Stimulated activated naive CD8-positive, alpha-beta T cell treated with anti-CD3 and anti-CD28 coated beads, Interleukin-15, amount 100 ng/mL, for 72 hours (primary cell): ENCODE measurements at places on chromosomes 2 and 18.

GRCh38 chr18:8359076-8359475 lies 250.2 kb upstream of the RAB12 start:
- no peak for DNase-seq

DNA sequence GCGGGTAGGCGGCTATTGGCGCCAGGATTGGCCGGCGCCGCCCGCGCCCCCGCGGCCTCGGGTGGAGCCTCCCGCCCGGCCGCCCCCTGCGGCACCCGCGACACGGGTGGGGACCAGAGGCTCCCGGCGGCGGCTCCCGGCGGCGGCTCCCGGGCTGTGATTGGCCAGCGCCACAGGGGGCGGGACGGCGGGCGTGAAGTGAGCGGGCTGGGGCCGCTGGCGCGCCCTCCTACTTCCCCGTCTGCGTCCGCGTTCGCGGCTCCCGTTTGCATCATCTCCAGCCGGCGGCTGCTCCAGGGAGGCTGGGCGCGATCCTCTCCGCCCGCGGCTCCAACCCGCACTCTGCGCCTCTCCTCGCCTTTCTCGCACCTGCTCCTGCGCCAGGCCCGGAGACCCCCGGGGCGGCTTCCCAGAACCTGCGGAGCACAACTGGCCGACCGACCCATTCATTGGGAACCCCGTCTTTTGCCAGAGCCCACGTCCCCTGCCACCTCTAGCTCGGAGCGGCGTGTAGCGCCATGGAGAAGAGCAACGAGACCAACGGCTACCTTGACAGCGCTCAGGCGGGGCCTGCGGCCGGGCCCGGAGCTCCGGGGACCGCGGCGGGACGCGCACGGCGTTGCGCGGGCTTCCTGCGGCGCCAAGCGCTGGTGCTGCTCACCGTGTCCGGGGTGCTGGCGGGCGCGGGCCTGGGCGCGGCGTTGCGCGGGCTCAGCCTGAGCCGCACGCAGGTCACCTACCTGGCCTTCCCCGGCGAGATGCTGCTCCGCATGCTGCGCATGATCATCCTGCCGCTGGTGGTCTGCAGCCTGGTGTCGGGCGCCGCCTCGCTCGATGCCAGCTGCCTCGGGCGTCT lies at the start of gene SLC1A4:
Gene SLC1A4, plus strand, starts transcription at position 274 of the 856 bp plus-strand sequence. Its CDS starts 245 bp downstream, at position 519.
- DNase-seq, result peak; percentile 82

GRCh38 chr2:232448304-232448690 lies 7.7 kb upstream of the ALPI start:
- no peak for DNase-seq

DNA sequence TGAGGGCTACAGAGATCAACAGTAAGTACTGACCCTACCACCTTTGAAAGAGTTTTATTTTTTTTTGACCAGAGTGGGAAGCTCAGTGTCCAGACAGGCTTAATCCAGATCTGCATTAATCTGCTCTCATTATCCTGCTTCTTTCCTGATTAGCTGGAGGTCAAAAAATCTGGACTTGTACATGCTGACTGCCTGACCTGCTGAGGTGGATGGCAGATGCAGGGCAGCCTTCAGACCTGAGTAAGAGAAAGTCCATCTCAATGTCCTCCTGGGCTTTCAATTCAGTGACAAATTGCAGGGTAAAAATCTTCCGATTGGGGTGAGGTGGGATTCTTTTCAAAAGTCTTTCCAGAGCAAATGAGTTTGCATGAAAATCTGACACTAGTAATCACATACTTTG lies 998.8 kb upstream of the PIK3C3 start:
- no peak for DNase-seq

- no peak for DNase-seq
These were observed 177.4 kb downstream of the FIGN start for GRCh38 chr2:163558251-163559021.

- no peak for DNase-seq
These were observed 36.1 kb upstream of the B3GNT7 start for GRCh38 chr2:231359441-231359840.

DNA sequence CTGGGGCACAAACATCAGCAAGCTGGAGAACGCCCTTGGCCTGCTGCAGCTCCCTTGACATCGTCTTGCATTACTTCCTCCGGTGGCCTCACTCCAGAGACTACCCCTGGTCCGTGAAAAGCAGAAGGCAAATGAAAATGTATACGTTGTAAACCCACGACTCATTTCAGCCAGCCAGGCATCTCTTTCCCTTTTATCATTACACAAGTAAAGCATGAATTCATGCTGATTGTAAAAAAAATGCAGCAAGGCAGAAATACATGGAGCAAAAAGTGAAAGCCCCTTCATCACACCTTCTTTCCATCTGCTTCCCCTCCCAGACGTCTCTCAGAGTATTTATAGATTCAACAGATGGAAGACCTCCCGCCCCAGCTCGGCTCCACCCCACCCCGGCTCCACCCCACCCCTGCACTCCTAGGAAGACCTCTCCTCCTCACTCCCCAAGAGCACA lies 41.6 kb upstream of the RALBP1 start:
- DNase-seq, result no peak

DNA sequence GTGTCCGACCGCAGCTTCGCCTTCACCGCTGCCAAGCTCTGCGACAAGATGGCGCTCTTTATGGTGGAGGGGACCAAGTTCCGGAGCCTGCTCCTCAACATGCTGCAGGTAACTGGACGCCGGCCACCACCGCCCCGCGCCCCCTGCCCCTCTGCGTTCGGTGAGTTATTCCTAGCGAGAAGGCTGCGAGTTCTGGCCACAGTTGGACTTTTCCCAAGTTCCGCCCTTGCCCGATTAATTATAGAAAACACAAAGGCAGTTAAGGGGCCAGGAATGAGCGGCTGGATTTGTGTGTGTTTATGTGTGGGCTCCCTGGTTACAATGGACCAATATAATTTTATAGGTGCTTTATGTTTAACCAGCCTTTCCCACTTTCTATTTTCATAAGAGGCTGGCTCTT lies 189.2 kb downstream of the SMAD7 start:
- DNase-seq, result no peak
